Stimulated activated CD4-positive, alpha-beta T cell treated with anti-CD3 and anti-CD28 coated beads, Interleukin-1b, Interleukin-23, amount 100 ng/mL, for 1 hour (primary cell): ENCODE measurements at places on chromosomes 1 and 21.

DNA sequence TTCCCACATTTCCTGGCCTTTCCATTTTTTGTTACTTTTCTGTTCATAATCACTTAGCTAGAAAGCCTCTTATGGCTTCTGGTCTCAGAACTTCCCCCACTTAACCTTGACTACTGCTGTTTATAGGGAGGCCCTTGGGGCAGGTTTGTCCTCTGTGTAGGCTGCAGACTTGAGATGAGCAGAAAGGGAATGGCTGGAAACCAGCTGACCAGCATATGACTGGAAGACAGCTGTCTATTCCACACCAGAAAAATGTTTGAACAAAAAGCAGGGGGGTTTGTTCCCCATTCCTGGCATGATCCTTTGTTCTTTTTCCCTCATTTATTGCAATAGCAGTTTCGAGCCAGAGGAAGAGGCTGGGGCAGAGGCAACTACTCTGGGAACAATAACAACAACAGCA, 4.9 kb upstream of the SH3D21 start:
- DNase-seq: no peak

DNA sequence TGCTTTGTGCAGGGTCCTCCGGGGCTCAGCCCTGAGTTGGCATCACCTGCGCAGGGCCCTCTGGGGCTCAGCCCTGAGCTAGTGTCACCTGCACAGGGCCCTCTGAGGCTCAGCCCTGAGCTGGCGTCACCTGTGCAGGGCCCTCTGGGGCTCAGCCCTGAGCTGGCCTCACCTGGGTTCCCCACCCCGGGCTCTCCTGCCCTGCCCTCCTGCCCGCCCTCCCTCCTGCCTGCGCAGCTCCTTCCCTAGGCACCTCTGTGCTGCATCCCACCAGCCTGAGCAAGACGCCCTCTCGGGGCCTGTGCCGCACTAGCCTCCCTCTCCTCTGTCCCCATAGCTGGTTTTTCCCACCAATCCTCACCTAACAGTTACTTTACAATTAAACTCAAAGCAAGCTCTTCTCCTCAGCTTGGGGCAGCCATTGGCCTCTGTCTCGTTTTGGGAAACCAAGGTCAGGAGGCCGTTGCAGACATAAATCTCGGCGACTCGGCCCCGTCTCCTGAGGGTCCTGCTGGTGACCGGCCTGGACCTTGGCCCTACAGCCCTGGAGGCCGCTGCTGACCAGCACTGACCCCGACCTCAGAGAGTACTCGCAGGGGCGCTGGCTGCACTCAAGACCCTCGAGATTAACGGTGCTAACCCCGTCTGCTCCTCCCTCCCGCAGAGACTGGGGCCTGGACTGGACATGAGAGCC, 22.7 kb downstream of the COL6A1 start:
- no peak for DNase-seq

GRCh38 chr1:12513181-12513580, 104.8 kb downstream of the DHRS3 start:
- no peak for DNase-seq

DNA sequence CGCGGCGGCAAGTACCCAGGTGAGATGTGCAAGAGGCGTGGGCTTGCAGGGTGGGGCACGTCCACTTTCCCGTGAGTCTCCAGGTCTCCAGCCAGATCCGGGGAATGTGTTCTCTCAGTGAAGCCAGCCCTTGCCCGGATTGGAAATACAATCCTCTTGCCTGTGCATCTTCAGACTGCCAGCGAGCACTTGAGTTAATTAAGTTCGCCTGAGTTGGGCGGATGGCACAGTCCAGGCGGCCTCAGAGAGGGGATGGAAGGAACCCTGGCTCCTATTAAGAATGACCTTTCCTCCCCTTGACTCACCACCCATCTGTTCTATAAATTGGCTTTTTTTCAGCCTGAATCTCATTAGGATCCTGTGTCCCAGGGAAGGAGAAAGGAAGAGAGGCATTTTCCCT, 33.3 kb upstream of the CNTN2 start:
- DNase-seq: no peak

- peak; percentile 16 for DNase-seq
Observed at GRCh38 chr1:86741947-86742572, 37.7 kb downstream of the SH3GLB1 start.

DNA sequence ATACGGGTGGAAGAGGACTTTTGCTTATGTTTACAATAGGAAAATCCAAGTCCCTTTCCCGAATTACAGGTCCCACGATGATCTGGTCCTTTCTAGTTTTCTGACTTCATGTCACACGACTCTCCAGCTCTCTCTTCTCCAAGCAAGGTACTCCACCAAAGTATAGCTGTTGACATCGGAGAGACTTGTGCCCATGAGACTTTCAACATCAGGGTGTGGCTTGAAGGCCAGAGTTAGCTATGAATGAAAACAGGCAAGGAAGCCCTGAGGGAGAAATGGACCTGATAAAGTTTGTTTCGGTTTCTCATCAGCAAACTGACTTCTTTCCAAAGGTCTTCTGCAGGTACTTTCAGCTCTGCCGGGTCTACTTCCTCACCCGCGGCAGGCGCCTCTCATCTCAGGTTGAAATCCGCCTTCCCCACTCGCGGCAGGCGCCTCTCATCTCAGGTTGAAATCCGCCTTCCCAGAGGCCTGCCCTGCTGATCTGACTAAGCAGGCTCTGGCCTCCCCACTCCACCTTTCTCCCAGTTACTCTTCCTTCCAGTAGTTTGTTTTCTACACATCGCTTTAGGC, 2.1 kb upstream of the PER3 start:
- DNase-seq: no peak

DNA sequence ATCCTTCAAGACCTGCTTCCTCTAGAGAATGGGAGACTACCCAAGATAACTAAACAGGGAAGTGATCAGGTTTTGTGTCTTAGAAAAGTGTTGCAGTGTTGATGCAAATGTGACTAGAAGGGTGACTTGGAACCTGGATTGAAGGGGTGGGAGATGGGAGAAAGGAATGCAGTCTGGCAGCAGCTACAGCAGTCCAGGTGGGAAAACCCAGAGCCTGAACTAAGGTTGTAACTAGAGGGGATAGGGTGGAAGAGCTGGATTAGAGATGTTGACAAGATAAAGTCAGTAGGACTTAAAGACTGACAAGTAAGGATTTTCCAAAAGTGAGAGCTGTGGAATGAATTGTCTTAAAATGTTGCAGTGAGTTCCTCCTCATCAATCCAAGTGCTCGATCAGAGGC, 7.1 kb upstream of the SHISA4 start:
- no peak for DNase-seq

DNA sequence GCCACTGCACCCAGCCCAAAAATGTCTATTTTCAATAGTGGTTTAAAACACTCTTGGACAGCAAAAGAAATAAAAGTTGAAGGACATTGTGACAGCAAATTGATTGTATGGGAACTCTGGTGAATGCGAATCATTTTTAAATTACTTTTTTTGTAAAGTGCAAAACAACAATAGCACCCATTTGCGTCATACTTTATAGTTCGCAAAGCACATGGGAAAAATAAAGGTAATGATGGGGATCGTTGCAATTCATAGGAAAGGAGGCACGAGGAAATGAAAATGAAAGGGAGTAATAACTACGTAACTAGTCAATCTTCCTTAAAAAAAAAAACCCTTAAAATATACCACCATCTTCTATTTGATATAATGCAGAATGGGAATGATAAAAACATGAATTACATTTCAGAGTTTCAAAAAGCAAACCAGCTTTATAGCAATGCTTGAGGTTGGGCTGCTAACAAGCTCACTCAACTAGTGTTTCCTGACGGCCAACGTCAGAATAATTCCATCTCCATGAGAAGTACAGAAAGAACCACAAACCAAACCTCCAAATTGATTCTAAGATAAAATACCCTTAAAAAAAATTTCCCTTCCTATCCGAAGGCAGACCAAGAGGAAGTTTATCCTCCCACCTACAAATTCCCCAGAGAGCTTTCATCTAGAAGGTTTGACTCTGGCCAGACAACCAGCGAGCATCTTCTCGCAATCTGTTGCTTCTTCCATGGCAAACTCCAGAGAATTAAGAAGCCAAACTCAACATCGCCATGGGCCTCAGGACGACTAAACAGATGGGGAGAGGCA, at the start of gene EDARADD:
Gene EDARADD (plus strand): TSS at position 606 of the 801 bp plus-strand sequence. CDS start 159 bp downstream, at position 765.
- no peak for DNase-seq

- DNase-seq: no peak
Observed at GRCh38 chr1:165055581-165055980, 300.9 kb downstream of the LMX1A start.

DNA sequence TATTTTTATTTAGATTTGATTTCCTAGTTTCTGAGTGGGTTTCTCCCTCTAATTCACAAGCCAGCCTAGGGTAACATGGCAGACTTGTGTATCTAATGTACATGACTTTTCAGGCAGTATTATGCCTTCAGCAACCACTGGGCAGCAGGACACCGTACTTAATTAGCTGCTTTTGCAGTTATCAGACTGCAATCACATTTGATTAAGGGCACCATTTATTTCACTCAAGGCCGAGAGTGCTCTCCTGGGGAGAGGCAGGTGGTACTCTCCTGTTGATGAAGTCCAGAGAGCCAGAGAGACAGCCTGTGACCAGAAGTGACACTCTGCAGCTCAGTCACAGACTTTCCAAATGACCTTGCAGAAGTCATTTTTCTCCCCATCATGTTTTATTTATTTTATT, 18.7 kb downstream of the CYYR1 start:
- no peak for DNase-seq

DNA sequence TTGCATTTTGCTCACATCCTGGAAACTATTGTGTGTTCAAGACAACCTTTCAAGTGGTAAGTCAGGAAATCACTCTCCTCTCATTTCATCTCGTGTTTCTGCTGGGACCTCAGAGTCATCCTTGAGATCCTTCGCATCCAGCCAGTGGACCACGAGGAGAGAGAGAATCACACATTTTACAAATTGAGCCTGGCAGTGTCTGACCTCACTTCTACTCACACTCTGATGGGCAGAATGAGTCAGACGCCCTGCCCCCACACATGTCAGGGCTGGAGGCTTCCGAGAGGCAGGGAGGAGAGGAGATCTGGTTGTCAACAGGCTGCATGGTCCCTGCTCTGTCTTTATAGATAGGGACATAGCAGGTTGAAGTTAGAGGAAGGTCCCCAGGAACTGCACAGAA, 509.7 kb downstream of the AJAP1 start:
- no peak for DNase-seq

DNA sequence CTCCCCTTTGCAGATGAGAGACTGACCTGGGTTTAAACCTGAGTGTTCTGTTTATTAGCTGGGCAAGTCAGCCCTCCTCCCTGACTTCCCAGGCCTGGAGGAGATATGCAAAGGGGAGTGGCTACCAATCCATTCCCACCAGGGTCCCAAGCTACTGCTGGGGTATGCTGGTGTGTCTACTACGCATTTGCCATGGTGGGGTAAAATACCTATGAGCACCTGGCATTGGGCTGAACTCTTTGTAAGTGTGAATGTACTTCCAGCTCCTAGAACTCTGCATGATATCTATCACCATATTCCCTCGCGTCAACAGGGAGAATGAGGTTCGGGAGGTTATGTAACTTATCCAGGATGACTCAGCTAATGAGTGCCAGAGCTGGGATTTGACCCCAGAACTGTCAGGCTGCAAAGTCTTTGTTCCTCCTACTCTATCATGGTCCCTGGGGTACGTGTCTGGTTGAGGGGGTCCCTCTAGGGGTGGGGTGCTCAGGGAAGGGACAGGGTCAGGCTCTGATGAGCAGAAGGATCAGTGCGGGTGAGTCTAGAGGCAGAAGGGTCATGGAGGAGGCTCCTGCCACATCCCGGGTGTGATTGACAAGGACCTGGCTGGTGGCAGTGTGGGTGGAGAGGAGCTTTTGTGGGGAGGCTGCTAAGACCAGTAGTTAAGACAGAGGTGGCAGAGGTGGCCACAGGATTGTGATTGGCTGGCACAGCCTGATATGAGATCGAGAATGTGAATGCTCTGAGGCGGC, 16.7 kb downstream of the AMPD2 start:
- no peak for DNase-seq

- DNase-seq: no peak
Observed at GRCh38 chr21:36250423-36251075, 69.4 kb upstream of the MORC3 start.

DNA sequence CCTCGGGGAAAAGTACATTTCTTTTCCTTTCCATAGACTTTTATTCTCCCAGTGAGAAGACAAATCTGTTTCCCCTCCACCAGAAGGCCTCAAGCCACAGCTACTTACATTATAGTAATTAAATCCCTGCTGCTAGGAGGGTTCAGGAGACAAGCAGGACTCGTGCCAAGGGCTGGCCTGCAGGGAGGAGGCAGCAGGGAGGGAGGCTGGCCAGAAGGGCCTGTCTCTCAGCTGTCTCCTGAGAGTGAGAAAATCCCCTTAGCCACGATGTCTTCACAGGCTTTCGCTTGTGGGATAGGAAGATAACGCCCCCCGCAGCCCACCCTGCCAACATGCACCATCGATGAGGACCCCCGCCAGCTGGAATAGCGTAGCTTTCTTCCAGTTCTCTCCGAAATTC, 14.0 kb downstream of the KCNN3 start:
- no peak for DNase-seq

DNA sequence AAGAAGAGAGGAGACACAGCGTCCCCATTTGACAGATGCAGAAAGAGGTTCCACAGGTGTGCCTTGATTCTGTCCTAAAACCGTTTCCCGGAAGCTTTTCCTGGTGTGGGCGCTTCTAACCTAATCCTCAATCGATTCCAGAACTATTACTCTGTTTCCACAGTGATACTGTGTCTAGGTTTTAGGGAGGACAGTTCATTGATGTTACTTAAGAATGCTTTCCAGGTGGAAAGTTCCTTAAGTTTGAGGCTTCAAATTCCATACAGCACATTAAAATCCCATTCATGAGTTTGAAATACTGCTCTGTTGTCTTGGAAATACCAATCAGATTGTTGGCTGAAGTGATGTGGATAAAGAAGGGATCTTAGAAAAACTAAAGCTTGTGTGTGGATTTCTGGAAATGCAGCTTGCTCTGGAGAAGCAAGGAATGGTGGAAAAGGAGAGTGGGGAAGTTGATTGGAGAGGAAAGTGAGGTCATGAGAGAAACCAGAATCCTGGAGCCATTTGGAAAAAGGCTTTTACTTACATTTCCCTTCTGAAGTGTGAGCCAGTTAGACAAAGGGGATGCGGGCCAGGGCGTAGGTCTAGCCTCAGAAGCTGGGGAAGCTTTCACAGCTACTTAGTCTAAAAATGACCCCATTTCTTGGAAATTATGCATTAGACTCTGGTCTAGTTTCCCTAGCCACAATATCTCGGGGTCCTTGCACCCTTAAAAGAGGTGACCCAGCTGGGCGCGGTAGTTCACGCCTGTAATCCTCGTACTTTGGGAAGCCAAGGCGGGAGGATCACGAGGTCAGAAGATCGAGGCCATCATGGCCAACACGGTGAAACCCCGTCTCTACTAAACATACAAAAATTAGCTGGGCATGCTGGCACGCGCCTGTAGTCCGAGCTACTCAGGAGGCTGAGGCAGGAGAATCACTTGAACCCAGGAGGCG, 6.7 kb downstream of the ELF3 start:
- DNase-seq: no peak

GRCh38 chr1:39160703-39161102, 43.8 kb upstream of the MACF1 start:
- no peak for DNase-seq

DNA sequence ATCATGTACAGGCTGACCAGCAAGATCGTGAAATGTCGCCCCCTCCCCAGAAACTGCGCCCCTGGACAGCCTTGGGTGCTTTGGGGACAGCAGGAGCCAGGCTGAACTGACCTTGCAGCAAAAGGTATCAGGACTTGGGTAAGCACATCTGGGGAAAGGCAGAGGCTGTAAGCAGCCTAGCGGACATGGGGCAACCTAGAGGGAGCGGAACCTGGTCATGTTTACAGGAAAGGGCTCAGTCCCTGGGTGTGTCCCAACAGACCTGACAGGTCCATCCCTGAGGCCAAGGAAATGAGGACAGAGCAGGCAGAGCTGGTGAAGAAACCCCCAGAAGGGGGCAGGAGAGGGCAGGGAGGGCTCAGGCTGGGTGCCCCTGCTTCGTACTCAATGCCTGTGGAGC, 3.1 kb upstream of the S100A8 start:
- no peak for DNase-seq

- no peak for DNase-seq
Observed at GRCh38 chr21:43829575-43830119, 35.4 kb upstream of the AGPAT3 start.
